ENCODE measurements at places on chromosomes 1 and 21.

GRCh38 chr1:97196825-97197516 lies 475.4 kb downstream of the PTBP2 start:
- DNase-seq = no peak

- no peak for DNase-seq
Measured at GRCh38 chr1:231998791-231999190, 372.2 kb downstream of the DISC1 start.

GRCh38 chr1:22376976-22377375 lies 74.7 kb upstream of the ZBTB40 start:
- DNase-seq = no peak

- no peak for DNase-seq
Measured at GRCh38 chr1:209673631-209674417, 1.4 kb upstream of the G0S2 start.
